ENCODE measurements at places on chromosomes 1 and 21. TPM values are rescaled to one million over a fixed set of nuclear protein-coding genes. Genes with fewer than 3 reads are reported as not detected.

The STMN1 gene
- total RNA-seq = 109 TPM

The CELA3A gene
- not detected for total RNA-seq

The ENAH gene
- total RNA-seq = 122 TPM

The SELP gene
- total RNA-seq = 0.22 TPM

The BCL2L15 gene
- under 0.01 TPM for total RNA-seq

The RYR2 gene
- total RNA-seq = not detected

The ROR1 gene
- 13.6 TPM for total RNA-seq

The PROX1 gene
- under 0.01 TPM for total RNA-seq

The MSH4 gene
- total RNA-seq = not detected

The CFHR1 gene
- total RNA-seq = not detected

The MACF1 gene
- total RNA-seq = 547 TPM

The NLRP3 gene
- total RNA-seq = 1.3 TPM

All from placental pericyte (primary cell).